ENCODE measurements at places on chromosomes 6 and 20. TPM values are rescaled to one million over a fixed set of nuclear protein-coding genes. Genes with fewer than 3 reads are reported as not detected.
A peak's percentile ranks its signal among the peaks of the same experiment; 100 is the strongest.

DNA sequence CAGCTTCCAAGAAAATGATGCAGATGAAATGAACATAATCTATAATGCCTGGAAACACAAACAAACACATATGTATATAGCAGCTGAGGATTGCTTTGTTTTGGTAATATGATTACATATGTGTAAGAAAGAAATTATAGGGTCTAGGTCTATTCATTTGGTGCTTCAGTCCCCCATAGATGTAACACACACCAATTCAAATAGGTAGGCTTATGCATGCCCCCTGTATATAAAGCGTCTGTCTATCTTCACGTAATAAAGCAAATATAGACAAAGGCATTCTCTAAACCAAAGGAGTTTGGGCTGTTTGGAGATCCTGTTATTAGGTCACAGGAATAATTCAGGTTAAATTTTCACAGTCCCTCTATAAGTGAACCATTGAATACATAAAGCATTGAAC is 270.4 kb upstream of the SGK1 start:
- DNase-seq, result no peak

DNA sequence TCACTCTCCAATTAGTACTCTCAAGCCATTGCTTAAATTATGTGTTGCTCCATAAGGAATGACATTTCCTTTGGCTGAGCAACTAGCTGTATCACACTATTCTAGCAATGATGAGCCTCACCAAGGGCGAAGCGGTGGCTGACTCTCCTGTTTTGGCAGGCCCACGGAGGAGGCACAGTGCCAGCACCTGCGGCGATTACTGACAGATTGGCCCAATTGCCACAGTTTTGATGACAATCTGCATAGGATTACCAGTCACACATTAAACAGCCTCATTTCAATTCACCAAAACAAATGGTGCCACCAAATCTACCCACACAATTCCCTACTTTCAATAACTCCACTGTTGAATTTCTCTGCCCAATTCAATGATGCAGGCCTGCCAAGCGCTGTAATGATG is 286.9 kb downstream of the PTPRK start:
- DNase-seq, result no peak

DNA sequence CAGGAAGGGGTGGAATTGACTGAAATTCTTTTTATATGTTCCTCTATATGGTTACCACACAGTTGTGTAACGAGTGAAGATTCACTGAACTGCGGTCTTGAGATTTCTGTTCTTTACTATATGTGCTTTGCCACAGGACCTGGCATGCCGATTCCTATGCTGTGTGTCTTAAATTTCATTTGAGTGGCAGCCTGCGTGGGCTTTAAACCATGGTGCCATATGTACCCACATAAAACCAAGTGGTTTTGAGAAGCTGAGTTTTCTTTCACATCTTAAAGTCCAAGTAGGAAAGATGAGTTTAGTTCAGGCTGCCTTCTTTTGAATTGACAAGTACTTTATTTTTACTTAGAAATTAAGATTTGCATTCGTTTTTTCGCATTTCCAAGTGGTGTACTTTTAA is 101.1 kb downstream of the DOK5 start:
- DNase-seq, result no peak

GRCh38 chr20:23585808-23586734 is 17.8 kb upstream of the CST9L start:
- no peak for DNase-seq

The DEFB124 gene
- total RNA-seq, result not detected

GRCh38 chr6:170375661-170376060 is 69.1 kb downstream of the FAM120B start:
- DNase-seq, result no peak

DNA sequence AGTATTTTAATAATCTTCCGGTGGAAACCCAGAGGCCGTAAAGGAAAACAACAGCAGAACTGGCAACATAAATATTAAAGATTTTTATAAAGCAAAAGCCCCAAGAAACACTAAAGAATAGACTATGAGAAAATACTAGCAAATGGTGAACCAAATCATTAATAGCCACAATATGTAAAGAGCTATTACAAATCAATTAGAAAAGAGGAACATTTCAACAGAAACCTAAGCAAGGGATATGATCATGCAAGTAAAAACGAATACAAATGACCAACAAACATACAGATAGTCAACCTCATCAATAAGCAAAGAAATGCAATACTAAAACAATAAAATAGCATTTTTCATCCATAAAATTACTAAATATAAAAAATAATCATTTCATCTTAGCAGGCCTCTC is 3.6 kb downstream of the FBXL4 start:
- no peak for DNase-seq

DNA sequence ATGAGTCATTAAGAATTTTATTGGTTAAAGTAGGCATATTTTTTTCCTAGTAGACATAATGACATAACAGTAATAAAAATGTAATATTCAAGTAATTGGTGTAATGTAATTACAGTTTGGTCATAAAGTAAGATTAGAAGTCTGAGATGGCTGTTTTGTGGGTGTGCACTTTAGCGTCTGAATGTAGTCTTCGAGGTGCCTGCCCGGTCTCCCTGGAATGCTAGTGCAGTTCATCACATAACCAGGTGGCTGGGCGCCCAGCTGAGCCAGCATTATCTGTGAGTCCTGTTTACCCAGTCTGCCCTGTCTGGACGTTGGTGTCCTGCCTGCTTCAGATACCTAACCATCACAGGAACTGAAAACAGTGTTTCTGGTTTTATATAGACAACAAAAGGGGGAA is 419.1 kb downstream of the CDC5L start:
- DNase-seq, result no peak

The KIAA1586 gene
- total RNA-seq, result 8.5 TPM

The NMBR gene
- total RNA-seq, result not detected

GRCh38 chr6:57432157-57432556 is 114.7 kb downstream of the PRIM2 start:
- no peak for DNase-seq

GRCh38 chr20:38649275-38649891 is 47.8 kb downstream of the ARHGAP40 start:
- DNase-seq, result no peak

The TEAD3 gene
- total RNA-seq, result 1.5 TPM

- no peak for DNase-seq
Measured at GRCh38 chr20:63042448-63043071, 35.8 kb upstream of the BHLHE23 start.

DNA sequence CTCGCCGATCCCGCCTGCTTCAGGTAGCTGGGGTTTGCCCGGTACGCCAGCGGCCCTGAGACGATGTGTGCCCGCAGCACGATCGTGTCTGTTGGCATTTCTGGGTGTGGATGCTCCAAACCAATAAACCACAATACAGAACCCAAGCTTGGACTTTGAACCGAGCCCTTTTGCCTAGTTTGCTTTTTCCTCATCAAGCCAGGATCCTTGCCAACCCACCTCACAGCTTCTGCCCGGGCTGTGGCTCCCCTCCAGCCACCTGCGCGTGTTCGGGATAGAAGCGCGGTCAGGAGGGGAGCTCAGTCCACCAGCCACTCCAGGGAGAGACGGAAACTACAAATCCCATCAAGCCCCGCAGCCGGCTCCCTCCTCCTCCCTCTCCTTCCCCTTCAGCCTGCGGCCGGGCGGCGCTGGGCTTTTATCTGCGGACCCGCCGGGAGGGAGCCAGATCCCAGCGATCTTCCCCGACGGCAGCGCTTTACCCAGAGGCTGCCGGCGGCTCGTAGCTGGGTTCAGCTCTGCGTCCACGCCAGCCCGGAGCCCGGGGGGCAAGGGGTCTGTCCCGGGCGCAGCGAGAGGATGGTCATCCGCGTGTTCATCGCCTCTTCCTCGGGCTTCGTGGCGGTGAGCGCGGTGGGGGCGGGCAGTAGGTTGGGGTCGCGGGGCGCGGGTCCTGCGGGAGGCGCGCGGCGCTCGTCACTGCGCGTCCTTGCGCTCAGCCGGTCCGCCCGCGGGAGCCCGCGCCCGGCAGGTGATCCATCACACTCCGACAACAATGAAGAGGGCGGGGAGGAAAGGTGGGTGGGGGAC is at the start of gene SH3BGRL2:
SH3BGRL2 (plus strand) TSS at position 447 of the 810 bp plus-strand sequence; CDS start at position 580, 133 bp downstream.
- DNase-seq, result peak; percentile 25

DNA sequence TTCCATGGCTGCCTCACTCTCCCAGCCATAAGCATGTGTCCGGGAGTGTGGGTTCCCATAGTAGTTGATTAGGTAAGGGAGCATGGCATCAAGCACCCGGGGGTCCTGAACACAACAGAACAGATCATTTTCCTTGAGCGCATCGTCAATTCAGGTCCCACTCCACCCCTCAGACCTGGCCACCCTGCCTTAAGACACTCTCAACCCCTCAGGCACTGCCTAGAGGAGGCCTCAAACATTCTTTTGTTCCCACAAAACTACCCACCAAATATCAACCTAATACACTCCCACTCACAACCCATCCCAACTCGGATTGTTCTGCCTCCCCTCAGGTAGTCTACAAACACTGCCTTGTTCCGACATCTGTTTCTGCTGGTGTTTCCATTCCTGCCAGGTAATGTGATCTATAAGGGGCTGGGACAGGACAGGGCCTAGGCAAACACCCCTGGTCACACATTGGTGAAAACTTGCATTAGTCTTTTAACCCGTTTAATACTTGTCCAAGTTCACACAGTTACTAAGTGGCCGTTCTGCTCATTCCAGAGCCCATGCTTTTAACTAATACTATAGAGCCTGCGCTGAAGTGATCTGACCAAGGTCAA is 1.4 kb downstream of the NFS1 start:
- DNase-seq, result no peak

The BTNL2 gene
- not detected for total RNA-seq

DNA sequence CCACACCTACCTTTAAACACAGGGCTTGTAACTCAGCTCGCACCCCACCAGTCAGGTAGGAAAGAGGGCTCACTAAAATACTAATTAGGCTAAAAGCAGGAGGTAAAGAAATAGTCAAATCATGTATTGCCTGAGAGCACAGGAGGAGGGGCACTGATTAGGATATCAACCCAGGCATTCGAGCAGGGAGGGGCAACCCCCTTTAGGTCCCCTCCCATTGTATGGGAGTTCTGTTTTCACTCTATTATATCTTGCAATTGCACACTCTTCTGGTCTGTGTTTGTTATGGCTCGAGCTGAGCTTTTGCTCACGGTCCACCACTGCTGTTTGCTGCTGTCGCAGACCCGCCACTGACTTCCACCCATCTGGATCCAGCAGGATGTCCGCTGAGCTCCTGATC is 657.2 kb downstream of the PRIM2 start:
- no peak for DNase-seq

The GUCA1A gene
- 0.14 TPM for total RNA-seq

DNA sequence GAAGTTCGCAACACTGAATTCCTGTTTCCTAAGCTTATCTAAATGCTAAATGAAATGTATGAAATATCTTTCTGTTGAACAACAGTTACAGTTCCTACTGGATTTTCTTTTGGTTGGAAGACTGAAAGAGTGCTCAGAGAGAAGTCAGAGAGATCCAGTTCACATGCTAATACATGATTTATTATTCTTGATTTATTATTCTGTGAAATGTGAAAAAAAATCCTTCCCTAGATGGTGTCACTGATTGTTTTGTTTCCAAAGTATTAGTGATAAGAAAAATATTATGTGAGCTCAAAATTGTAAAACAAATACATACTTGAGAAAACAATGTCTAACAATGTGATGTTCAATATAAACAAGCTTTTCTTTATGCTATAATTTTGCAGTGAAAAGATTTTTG is 42.1 kb downstream of the ADGRG6 start:
- DNase-seq, result no peak

The STMND1 gene
- 0.43 TPM for total RNA-seq

- no peak for DNase-seq
Measured at GRCh38 chr6:157454762-157455714, 74.0 kb downstream of the ZDHHC14 start.

- DNase-seq, result no peak
Measured at GRCh38 chr20:50467718-50468356, 42.3 kb upstream of the PTPN1 start.

GRCh38 chr6:45576648-45577624 is 199.2 kb upstream of the SUPT3H start:
- no peak for DNase-seq

The MAS1 gene
- total RNA-seq, result not detected

DNA sequence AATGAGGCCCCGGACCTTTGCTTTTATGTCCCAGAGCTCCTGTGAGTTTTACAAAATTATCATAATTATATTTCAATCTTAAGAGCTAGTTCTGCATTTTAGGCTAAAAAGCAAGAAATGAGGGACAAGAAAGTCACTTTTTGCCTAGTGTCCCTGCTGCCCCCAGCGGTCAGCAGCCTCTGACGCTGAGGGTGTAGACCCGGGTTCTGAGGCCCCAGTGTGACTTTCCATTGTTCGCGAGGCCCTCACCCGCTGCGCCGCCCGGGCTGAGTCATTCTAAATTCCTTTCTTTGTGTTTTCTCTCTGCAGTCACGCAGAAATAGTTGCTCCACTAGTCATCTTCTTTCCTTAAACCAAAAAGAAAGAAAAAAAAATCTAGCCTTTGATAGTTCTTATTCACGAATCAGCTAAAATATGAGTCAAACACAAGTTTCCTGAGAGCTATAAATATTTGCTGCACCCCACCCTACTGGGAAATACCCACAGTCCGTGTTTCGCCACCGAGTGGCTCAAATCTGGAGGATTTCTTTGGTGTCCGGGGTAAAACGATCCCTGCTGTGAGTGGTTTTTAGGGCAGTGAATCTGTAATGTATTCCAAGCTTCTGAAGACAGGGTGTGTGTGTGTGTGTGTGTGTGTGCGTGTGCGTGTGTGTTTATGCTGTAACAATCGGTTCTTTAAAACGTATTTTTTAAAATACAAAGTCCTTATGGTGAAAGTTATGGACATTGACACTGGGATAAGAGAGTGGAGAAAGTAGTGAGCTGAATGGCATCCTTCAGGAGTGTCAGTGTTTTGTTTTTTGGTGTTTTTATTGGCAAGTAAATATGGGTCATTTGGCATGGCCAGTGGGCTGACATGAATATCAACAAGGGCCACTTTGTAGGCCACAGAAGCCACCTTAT is 59.7 kb upstream of the EEF1A1 start:
- peak; percentile 64 for DNase-seq

DNA sequence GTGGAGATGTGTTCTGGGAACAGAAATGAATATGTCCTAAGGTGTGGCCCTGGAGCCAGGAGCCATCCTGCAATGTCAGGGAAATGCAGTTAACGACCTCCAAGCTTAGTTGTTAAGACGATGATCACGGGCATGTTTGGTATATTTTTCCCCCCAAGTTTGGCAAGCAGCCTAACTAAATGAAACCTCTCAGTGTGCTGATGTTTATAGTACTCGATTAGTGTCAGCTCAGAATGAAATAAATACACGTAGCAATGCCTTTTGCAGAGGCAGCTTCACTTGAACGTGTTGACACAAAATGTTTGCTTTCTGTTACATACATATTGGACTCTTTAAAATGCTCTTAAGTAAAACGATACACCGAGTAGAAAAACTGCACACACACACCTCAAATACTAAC is 76.2 kb upstream of the OLIG3 start:
- DNase-seq, result no peak

GRCh38 chr6:12137480-12137879 is 125.4 kb downstream of the HIVEP1 start:
- DNase-seq, result no peak

The DLGAP4 gene
- 29.7 TPM for total RNA-seq

GRCh38 chr6:128990360-128990759 is 107.4 kb downstream of the LAMA2 start:
- no peak for DNase-seq

Measured in activated naive CD4-positive, alpha-beta T cell treated with anti-CD3 and anti-CD28 coated beads, Interleukin-2, amount 50 U/mL, for 72 hours (primary cell).